WTC11 (cell line): ENCODE measurements at places on chromosomes 1 and 21. TPM values are rescaled to one million over a fixed set of nuclear protein-coding genes. Genes with fewer than 3 reads are reported as not detected.
A peak's percentile ranks its signal among the peaks of the same experiment; 100 is the strongest.

Gene LIN28A
- 1,150 to 1,251 TPM (median 1,185 TPM) in 3 replicates for total RNA-seq

Gene ALX3
- total RNA-seq = 0.09 to 0.15 TPM in 2 of 3 replicates, not detected in the other

- DNase-seq = no peak
These were observed 1.9 kb upstream of the BRINP3 start for GRCh38 chr1:190479516-190479915.

Gene CFAP141
- total RNA-seq = not detected in 3 replicates

Gene MYBPH
- not detected in 3 replicates for total RNA-seq

DNA sequence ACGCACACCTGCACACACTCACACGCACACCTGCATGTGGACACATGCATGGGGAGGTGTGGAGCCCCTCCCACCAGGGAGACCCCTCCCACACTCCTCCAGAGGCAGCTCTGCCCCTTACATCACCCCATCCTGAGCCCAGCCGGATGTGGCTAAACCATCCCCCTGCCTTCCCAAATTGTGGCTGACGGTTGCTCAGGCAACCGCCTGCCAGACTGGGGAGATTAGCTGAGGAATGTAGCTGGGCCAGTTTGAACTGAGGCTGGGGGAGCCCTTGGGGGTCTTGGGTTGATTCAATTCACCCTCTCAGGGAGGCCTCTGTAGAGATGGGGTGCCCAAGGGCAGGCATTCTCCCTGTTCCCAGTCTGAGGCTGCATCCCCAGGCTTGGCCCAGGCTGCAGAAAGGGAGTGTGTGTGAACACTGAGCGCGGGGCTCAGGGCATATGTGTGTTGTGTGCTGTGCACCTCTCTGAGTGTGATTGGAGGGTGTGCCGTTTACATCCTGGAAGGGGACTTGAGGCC, 12.9 kb downstream of the PTPRU start:
- peak; percentile 89 for DNase-seq

Gene ZNF683
- not detected in 3 replicates for total RNA-seq

Gene ANXA9
- total RNA-seq = 1.5 to 1.6 TPM (median 1.6 TPM) in 3 replicates

- no peak for DNase-seq
These were observed 80.2 kb upstream of the PALMD start for GRCh38 chr1:99565606-99566289.

Gene TTC34
- 0.39 to 0.61 TPM (median 0.44 TPM) in 3 replicates for total RNA-seq

Gene EVA1C
- 2.3 to 3.6 TPM (median 3.1 TPM) in 3 replicates for total RNA-seq

GRCh38 chr21:14886001-14886400, 178.8 kb downstream of the NRIP1 start:
- no peak for DNase-seq

- no peak for DNase-seq
These were observed 177.7 kb downstream of the ADSS2 start for GRCh38 chr1:244273845-244274619.

DNA sequence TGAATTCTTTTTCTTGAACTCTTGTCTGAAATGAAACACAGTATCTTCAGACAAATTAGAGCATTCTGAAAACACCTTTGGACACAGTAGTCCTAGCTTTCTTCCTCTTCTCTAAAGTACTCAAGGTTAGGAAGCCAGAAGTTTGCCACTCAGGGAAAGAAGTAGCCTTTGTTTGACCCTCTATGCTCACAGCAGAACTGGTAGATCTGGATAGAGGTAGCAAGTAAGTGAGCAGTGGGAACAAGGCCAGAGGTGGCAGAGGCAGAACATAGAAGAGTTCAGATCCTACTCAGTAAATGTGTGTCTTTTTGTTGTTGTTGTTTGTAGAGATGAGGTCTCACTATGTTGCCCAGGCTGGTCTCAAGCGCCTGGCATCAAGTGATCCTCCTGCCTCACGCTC, 7.4 kb upstream of the PIGR start:
- DNase-seq = no peak

DNA sequence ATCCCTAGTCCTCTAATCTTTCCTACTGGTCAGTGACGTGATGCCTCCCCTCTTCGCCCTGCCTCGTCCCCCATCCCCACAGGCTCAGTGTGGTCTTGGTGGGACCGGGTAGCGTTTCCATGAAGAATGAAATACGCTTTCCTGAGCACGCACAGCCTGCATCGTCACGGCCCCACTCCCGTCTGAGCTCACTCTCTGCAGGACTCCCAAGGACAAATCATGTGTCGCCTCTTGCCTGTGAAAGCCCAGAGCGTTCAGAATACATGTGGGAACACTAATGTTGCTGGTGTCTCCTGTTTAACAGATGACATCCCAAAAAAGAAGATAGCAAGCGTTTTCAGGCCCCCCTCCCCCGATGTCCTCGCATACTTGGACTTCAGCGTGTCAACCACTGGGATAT, 49.2 kb downstream of the S100B start:
- no peak for DNase-seq

GRCh38 chr1:107477233-107477632, 336.4 kb downstream of the NTNG1 start:
- peak; percentile 72 for DNase-seq

Gene AGT
- total RNA-seq = 0.64 to 1.0 TPM (median 1.0 TPM) in 3 replicates

GRCh38 chr1:245389873-245390272, 235.1 kb downstream of the KIF26B start:
- DNase-seq = no peak

GRCh38 chr1:185561629-185562028, 172.6 kb upstream of the HMCN1 start:
- DNase-seq = no peak

GRCh38 chr1:67316918-67317317, 9.2 kb downstream of the IL12RB2 start:
- DNase-seq = no peak

GRCh38 chr1:115790356-115790755, 21.8 kb upstream of the CASQ2 start:
- DNase-seq = no peak

Gene PLA2G5
- 0.30 TPM in 1 of 3 replicates, not detected in the others for total RNA-seq

Gene INSRR
- total RNA-seq = 0.05 to 0.11 TPM in 2 of 3 replicates, not detected in the other

DNA sequence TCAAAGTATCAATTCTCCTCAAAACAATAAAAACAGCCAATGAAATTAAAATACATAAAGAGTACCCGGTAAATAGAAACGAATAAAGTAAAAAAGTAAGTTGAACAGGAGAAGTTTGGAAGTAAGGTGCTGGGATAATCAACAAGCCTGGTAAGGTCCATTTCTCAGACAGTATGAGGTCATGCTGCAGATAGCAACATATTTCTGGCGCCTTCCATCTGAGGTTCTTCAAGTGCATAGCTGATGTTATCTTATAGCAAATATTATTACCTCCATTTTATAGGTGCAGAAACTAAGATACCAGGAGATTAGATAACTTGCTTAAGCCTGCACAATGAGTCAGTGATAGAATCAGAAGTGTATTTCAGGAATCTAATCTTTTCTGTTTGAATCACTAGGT, 23.7 kb upstream of the CEP350 start:
- no peak for DNase-seq

DNA sequence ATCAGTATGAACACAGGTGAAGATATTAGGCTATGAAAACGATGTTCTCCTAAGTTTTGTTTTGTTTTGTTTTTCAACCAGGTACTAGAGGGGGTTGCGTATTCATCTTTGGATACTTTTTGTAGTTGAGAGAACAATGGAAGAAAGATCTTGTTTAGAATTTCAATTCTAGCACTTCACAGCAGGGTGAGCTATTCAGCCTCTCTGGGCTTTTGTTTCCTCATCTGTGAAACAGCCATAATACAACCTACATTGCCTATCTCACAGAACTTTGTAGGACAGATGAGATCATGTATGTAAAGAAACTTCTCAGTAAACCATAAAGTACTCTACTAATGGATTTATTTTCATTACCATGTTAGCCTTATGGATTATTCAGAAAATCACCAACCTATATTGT, 199.5 kb downstream of the GPATCH2 start:
- DNase-seq = no peak

DNA sequence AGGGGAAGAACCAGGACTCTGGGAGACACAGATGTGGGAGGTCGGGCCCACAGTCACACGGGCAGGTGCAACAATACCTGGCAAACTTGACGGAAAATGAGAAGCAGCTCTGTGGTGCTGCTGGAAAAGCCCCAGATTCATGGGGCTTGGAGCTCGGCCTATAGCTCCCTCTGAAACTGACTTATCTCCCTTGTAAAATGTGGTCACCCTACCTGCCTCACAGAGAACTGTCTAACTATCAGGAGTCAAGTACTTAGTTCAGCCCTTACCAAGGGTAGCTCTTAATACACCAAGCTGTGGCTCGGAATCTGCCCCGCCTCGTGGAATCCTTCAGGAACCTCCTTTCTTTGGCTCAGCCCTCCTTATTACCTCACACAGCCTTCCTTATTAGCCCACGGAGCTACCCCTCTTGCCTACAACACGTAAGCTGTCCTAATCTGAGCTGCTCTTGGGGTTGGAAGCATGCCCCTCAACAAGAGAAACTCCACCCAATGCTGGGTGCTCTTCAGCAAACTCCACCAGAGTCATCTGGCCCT, 68.9 kb downstream of the MRPL37 start:
- DNase-seq = no peak

DNA sequence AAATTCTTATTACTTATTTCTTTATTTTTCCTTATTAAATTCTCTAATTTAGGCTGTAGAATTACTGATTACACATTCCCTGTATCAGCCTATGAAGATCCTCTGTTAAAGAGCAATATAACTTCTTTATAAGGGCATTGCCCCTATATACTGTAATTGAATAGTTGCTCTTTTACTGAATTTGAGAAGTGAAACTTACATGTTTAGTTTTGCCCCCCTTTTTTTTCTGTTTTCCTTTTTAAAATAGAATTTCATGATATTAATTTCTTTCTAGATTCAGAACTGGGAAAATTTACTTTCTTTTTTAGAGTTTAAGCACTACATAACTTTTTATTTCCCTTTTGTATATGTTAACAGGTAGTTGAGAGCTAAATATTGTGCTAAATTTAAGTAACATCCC, 29.5 kb upstream of the PGM1 start:
- DNase-seq = no peak

- no peak for DNase-seq
These were observed 190.7 kb upstream of the RUNX1 start for GRCh38 chr21:35239811-35240219.

DNA sequence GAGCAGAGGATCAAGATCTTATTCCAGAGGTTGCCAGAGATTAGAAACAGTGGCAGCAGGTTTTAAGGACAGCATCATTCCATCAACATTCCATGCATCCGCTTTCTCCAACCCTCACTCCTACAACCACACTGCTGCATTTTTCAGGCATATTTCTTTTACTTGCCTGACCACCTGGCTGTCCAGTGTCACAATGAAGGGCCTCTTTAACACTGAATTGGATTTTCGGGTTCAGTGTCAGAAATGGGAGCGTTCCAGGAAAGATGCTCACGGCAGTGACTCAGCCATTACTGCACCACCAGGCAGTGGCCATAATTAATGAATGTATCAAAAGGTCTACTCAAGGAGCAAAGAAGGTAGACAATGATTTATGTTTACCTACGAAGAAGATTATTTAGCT, 200.4 kb upstream of the ESRRG start:
- DNase-seq = no peak

- DNase-seq = no peak
These were observed 123.2 kb upstream of the FGGY start for GRCh38 chr1:59173721-59174120.

- no peak for DNase-seq
These were observed 54.0 kb upstream of the JUN start for GRCh38 chr1:58837886-58838285.

DNA sequence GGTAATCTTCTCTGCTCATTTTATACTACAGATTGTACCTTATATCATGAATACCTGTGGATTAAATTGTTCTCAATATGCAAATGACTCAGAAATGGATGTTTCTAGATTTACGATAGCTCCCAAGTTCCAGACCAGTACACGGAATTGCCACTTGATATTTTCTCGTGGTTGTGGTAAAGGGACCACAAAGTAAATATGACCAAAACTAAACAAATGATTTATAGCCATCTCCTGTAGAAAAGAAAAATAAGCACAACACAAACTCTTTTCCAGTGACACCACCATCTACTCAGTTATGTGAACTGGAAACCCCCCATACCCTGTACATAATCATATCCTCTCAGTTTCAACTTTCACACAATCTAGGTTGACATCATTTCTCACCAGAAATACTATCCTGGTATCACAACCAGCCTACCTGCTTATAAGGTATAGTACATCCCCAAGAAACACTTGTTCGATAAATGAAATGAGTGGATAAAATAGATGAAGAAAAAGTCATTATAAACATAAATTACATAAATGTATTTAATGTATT, 172.3 kb downstream of the ADGRL4 start:
- DNase-seq = no peak

DNA sequence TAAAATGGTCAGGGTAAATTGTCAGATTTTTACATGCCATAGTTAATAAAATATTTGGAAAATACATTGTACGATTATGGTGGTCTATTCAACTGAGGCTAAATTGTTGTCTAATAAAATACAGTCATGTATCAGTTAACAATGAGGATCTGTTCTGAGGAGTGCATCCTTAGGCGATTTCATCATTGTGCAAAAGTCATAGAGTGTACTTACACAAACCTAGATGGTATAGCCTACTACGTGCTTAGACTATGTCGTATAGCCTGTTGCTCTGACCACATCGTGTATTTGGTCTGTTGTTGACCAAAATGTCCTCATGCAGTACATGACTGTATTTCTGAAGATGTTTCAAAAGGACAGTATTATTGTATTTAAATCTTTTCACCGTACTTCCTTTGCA, 5.2 kb downstream of the EEIG2 start:
- DNase-seq = no peak

Gene TRNP1
- 37.6 to 51.4 TPM (median 49.4 TPM) in 3 replicates for total RNA-seq

- DNase-seq = no peak
These were observed 2.0 kb downstream of the PI4KB start for GRCh38 chr1:151325231-151325630.

Gene KCNJ6
- 0.23 to 0.35 TPM (median 0.34 TPM) in 3 replicates for total RNA-seq

- DNase-seq = peak; percentile 28
These were observed 212.8 kb downstream of the PBX1 start for GRCh38 chr1:164771619-164772361.

DNA sequence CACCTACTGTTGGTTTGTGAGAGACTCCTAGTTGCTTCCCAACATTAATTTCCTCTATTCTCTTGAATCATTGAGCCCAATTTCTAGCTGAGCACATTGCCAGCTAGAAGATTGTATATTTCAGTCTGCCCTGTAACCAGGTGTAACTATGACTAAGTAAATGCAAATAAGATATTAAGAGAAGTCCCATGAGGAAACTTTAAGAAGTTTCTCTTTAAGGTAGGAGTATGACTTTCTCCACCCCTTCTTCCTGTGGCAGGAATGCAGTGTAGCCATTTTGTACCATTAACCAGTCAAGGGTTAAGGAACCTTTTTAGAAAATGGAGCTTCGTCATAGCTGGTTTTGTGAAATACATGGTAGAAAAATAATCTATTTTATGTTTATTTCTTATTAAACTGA, 534.2 kb upstream of the RGS18 start:
- DNase-seq = no peak

Gene SNRNP40
- 102 to 103 TPM (median 103 TPM) in 3 replicates for total RNA-seq

Gene CD48
- 0.37 to 0.96 TPM (median 0.66 TPM) in 3 replicates for total RNA-seq

DNA sequence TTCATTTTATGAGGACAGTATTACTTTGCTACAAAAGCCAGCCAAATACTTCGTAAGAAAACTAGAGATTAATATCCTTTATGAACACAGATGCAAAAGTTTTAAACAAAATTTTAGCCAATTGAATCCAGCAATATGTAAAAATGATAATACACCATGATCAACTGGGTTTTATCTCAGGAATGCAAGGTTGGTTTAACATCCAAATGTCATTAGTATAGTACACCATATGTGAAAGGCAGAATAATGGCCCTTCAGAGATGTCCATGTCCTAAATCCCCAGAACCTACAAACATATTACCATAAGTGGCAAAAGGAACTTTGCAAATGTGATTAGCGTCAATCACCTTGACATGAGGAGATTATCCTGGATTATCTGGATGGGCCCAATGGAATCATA, 16.7 kb upstream of the KCNJ6 start:
- no peak for DNase-seq

Gene GJA9
- total RNA-seq = not detected in 3 replicates

Gene PLA2G2F
- total RNA-seq = not detected in 3 replicates

Gene ACTA1
- total RNA-seq = 0.78 to 1.5 TPM (median 0.96 TPM) in 3 replicates
